ENCODE measurements at places on chromosomes 3 and 15. TPM values are rescaled to one million over a fixed set of nuclear protein-coding genes. Genes with fewer than 3 reads are reported as not detected.

The GOLGA8G gene
- total RNA-seq, result not detected

The TMEM87A gene
- total RNA-seq, result 26.1 TPM

The INTS14 gene
- total RNA-seq, result 42.0 TPM

The SOX14 gene
- not detected for total RNA-seq

The IMPG2 gene
- not detected for total RNA-seq

The DNASE1L3 gene
- total RNA-seq, result 0.08 TPM

The IP6K2 gene
- 54.6 TPM for total RNA-seq

The SNX4 gene
- total RNA-seq, result 20.8 TPM

The MUC13 gene
- 7.0 TPM for total RNA-seq

The ADGRG7 gene
- not detected for total RNA-seq

The ZNF385D gene
- not detected for total RNA-seq

The CORO2B gene
- 3.6 TPM for total RNA-seq

The GOLGA6L22 gene
- not detected for total RNA-seq

The MED12L gene
- 0.42 TPM for total RNA-seq

The PTPRG gene
- total RNA-seq, result 2.5 TPM

The SCN11A gene
- total RNA-seq, result 0.01 TPM

The DNAJC19 gene
- 22.1 TPM for total RNA-seq

The SEC62 gene
- 71.9 TPM for total RNA-seq

The CYP19A1 gene
- 0.10 TPM for total RNA-seq

The DUOXA2 gene
- total RNA-seq, result not detected

The LHFPL4 gene
- total RNA-seq, result 0.07 TPM

The GCNT3 gene
- total RNA-seq, result 105 TPM

The CCDC9B gene
- 19.9 TPM for total RNA-seq

The GPR176 gene
- total RNA-seq, result 8.8 TPM

The LCTL gene
- total RNA-seq, result not detected

The ANKUB1 gene
- total RNA-seq, result not detected

The EPB42 gene
- total RNA-seq, result not detected

The NEDD4 gene
- total RNA-seq, result 142 TPM

The C3orf85 gene
- total RNA-seq, result not detected

The ADAMTSL3 gene
- total RNA-seq, result 0.34 TPM

The ST8SIA2 gene
- 0.48 TPM for total RNA-seq

The STX19 gene
- total RNA-seq, result 0.13 TPM

The NAALADL2 gene
- total RNA-seq, result 0.28 TPM

The PPM1L gene
- 0.46 TPM for total RNA-seq

The ACAN gene
- 1.4 TPM for total RNA-seq

The SPTSSB gene
- not detected for total RNA-seq

The SIDT1 gene
- total RNA-seq, result 0.32 TPM

The DUOX1 gene
- not detected for total RNA-seq

The LDHAL6B gene
- not detected for total RNA-seq
